ENCODE measurements at places on chromosomes 11 and 22.

DNA sequence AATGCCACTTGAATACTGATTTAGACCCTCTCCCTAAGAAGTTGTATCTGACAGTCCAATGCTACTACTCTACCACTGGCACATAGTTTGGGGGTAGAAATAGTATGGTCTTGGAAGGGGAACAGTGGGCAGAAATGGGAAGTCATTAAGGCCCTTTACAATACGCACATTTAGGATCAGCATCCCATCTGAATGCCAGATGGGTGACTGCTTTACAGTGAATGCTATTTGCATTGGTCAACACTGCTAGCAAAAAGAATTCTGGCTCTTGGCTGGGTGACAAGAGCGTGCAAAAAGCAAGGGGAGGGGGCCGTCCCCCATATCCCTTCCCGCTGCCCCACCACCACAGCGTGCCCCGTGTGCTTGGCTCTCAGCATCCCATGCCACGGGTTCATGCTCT, 104.7 kb upstream of the BID start:
- DNase-seq = no peak

GRCh38 chr11:35945137-35945518, 1.3 kb downstream of the LDLRAD3 start:
- no peak for DNase-seq

DNA sequence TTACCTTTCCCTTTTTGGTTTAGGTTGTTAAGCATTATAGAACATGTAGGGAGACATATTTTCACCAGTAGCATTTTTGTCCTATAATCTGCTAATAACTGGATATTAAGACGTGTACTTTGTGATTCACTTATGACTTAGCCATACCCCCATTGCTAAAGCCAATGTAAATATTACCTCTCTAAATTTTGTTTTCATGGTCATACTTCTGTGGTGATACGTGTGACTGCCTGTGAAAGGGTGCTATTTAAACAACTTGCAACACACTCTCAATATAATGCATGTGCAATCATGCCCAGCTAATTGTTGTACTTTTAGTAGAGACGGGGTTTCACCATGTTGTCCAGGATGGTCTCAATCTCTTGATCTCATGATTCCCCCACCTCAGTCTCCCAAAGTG, 36.2 kb upstream of the PAK1 start:
- no peak for DNase-seq

DNA sequence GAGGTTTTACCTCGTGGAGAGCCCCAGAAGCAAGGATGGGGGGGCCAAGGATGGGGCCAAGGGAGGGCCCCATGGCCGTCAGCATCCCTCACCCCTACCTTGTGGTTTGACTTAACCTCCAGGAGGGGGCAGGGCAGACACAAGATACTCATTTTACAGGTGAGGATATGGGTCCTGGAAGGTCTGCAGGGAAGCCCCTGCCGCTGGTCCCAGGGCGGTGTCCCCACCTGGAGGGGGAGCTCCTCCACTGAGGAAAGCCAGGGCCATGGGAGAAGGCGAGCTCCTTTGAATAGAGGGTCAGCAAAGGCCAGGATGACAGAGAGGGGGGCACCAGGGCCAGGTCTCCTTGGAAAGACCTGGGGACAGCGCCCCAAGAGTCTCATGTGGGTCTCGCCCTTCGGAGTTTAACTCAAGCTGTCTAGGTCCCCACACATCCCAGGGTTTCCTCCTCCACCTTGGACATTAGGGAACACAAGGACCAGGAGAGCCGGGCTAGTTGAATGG, 5.9 kb upstream of the ADORA2A start:
- no peak for DNase-seq

GRCh38 chr11:61949169-61950034, 749 bp upstream of the BEST1 start:
- DNase-seq = no peak

Data from stimulated activated CD4-positive, alpha-beta T cell treated with anti-CD3 and anti-CD28 coated beads, Interleukin-4, amount 100 ng/mL, for 48 hours (primary cell).